Activated T-cell treated with anti-CD3 and anti-CD28 coated beads for 1 hour (primary cell): ENCODE measurements at places on chromosomes 4 and X.
A peak's percentile ranks its signal among the peaks of the same experiment; 100 is the strongest.

DNA sequence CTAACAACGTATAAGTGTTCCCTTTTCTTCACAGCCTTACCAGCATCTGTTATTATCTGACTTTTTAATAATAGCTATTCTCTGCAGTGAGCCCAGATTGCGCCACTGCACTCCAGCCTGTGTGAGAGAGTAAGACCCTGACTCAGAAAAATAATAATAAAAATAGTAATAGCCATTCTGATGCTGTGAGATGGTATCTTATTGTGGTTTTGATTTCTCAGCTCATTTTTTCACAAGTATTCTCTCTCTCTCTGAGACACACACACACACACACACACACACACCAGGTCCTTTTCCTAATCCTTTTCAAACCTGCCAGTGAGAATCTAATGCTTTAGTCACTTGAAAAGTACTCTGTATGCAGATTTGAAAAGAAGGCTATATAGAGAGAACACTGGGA is 89.8 kb downstream of the CHIC2 start:
- no peak for DNase-seq

GRCh38 chr4:176927664-176928063 is 134.9 kb upstream of the VEGFC start:
- no peak for DNase-seq

DNA sequence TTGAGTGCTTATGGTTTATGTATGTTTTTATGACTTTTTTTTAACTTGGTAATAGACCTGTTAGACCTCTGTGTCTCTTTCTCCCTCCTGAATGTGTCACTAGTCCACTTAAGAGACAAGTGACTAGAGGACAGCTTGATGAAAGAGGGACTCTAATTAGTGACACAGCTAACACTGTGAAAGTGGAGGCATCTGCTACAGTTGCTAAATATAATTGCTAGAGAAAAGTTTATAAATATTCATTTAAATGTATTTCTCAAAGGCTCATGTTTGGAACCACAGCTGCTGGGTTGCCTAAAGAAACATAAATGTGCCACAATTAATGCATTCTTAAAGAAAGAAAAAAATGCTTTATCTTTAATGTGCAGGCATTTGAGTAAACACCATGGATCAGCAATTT is 176.4 kb downstream of the FRMPD4 start:
- DNase-seq, result no peak

GRCh38 chr4:144185086-144185485 is 44.6 kb upstream of the GYPA start:
- DNase-seq, result no peak

GRCh38 chr4:55851885-55852284 is 1.6 kb upstream of the EXOC1 start:
- DNase-seq, result peak; percentile 5

DNA sequence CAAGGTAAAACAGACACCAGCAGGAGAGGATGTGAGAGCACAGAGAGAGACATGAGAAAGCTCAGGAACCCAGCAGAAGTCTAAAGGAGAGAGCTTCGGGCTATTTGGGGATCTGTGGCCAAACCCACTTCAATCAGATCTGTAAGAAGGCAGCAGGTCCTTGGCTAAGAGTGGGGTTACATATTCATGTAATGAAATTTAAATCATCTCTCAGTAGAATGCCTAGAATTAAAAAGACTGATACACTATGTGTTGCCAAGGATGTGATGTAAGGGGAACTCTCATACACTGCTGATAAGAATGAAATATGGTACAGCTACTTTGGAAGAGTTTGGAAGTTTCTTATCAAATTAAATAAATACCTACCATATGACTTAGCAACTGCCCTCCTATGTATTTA is 35.8 kb downstream of the PDE5A start:
- DNase-seq, result no peak

DNA sequence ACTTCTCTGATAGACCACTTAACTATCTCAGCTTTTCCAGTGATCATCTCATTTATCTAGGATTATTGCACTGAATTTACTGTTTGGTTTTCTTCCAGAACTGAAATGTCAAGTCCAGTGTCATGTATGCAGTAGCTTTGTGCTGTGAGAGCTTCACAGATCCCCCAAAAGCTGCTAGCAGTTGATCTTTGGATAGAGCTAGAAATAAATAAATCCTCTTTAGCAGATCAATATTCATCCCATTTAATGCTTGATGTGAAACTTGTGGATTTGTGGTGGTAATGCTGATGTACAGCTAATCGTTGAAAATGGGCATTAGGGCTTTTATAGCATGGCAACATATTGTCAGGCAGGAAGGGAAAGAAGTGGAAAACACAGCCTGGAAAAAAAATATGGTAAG is 509.6 kb upstream of the FAM241A start:
- DNase-seq, result no peak

- no peak for DNase-seq
Measured at GRCh38 chrX:148192547-148192946, 211.4 kb downstream of the FMR1NB start.

DNA sequence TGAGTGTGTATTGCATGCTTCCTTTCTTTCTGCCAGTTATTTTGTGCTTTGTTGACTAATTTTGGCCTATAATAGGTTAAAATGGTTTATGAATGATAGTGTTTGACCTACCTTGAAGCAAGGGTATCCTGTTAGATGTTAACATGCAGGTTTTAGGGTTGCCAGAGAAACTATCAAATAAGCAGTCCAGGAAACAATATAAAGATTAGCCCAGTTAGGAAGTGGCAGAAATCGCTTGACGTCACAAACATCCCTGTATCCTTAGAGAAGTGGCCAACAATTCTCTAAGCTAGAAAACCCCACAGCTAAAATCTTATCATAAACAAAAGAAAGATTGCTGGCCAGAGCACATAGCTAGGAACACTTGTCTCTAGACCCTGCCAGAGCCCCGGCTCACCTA is 3.8 kb downstream of the NAP1L5 start:
- DNase-seq, result no peak
